Activated T-helper 2 cell treated with anti-CD3 and anti-CD28 coated beads, Interferon-gamma antibody, Interleukin-2, Interleukin-4, amounts not matched to agents 10 μg/mL and 5 μg/mL and 100 μg/mL, durations not matched to agents 14 hours and 24 hours and 36 hours (primary cell): ENCODE measurements at places on chromosomes 6 and 20.

- no peak for DNase-seq
These were observed 129.8 kb downstream of the VEGFA start for GRCh38 chr6:43899830-43900229.

DNA sequence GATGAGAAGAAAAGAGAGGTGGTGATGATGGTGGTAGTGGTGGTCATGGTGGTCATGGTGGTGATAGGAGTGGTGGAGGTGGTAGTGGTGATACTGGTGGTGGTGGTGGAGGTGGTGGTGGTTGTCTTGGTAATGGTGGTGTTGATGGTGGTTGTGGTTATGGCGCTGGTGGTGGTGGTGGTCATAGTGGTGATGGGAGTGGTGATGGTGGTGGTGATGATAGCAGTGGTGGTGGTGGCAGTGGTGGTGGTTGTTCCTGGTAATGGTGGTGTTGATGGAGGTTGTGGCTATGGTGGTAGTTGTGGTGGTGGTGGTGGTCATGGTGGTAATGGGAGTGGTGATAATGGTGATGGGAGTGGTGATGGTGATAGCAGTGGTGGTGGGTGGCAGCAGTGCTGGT, 36.8 kb downstream of the HAO1 start:
- DNase-seq = no peak

DNA sequence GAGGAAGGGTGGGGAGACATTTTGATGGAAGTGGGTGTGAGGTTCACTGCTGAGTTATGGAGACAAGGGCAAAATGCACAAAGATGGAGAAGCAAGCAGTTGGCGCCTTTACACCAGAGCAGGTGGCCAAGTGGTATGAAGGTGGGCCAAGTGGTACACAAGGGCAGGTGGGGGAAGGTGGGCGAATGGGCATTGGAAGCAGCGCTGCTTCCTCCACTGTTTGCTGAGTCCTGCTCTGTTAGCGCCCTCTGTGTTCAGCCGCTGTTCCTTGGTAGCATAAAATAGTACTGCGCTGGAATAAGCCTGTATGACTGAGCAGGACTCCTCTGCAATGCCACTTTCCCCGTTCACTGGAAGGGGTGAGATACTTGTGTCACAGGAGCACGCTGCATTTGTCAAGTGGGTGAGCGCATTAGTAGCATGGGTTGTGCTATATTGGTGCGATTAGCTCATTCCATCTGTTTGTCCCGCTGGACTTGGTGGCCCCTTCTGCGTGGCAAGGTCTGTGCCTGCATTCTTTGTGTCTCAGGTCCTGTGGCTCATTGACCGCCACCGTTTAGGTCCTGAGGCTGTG, 116.4 kb downstream of the TOX2 start:
- no peak for DNase-seq

- DNase-seq = no peak
These were observed 231.2 kb upstream of the ARID1B start for GRCh38 chr6:156545931-156546330.

GRCh38 chr20:20903773-20904500, 191.5 kb upstream of the RALGAPA2 start:
- DNase-seq = no peak

- no peak for DNase-seq
These were observed 55.5 kb downstream of the MRAP2 start for GRCh38 chr6:84089081-84089480.

GRCh38 chr20:16926626-16927430, 178.7 kb downstream of the OTOR start:
- DNase-seq = no peak

DNA sequence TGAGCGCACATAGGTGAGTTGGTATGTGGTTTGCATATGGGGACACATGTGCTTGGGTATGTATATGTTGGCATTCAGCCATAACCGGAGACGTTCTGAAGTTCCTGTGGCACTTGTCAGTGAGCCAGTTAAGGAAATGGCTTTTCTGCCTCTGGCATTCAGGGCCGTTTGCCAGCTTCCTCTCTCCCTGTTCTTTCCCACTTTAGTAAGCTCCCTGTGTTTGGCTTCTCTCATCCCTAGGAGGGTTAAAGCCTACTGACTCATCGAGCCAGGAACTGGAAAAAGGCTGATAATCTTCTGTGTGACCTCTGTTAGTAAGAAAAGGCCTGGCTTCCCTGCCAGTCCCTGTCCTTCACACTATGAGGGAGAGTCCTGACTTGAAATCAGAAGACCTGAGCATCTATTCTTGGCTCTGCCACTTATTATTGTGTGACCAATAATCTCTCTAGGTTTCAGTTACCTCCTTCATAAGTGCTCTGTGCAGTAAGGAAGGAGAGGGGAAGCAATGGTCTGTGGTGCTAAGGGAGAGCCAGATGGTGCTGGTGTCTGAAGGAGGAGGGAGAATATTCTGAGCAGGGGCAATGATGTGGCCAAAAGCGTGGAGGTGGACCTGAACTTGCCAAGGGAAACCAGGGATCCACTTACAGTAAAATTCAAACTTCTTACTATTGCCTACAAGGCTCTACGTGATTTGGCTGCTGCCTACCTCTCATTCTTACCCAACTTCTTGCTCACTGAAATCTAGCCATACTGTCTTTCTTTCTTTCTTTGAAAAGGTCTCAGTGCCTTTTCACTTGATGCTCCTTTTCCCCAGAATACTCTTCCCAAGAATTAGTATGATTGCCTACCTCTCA, 31.4 kb downstream of the ACSS2 start:
- no peak for DNase-seq

GRCh38 chr20:48190757-48191156, 405.5 kb upstream of the SULF2 start:
- no peak for DNase-seq

- no peak for DNase-seq
These were observed 14.6 kb downstream of the MYBL2 start for GRCh38 chr20:43681468-43681942.

- no peak for DNase-seq
These were observed 13.9 kb downstream of the PMEPA1 start for GRCh38 chr20:57695940-57696339.
